ENCODE measurements at places on chromosomes 12 and 14.

DNA sequence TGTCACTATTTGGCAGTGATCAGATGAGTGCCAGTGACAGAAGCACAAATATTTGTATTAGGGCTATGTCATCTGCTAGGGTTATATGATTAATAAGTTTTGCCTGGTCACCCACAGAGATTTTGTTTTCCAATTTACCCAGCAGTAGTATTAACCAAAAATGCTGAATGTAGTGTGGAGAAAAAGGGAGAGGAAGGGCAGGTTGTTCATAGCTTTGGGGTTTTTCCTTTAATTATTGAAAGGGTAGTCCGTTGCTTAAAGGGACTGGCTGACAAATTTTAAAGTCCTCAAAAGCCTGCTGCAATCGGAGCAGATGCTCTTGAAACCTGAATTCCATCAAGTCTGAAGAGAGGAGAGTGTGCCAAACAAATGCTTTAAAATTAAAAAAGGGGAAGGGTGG, 237.9 kb upstream of the CCDC196 start:
- no peak for DNase-seq

DNA sequence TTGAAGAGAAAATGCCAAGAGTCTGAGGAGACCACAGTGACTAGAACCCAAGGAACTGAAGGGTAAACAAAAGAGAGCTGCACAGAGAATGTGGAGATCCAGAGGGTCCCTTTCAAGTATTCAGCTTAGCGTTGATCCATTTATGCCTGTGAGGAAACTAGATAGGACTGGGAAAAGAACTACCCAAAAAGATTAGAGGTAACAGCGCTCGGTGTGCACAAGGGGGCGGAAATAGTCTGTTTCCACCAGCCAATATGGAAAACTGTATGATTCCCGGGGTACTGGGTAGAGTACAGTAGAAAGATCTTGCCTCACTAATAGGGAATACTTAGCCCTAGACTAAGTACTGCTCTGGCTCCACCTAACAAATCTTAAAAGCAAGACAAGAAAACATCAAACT, 135.5 kb downstream of the DPF3 start:
- DNase-seq, result no peak

GRCh38 chr12:42090899-42091298, 53.8 kb downstream of the GXYLT1 start:
- DNase-seq, result no peak

DNA sequence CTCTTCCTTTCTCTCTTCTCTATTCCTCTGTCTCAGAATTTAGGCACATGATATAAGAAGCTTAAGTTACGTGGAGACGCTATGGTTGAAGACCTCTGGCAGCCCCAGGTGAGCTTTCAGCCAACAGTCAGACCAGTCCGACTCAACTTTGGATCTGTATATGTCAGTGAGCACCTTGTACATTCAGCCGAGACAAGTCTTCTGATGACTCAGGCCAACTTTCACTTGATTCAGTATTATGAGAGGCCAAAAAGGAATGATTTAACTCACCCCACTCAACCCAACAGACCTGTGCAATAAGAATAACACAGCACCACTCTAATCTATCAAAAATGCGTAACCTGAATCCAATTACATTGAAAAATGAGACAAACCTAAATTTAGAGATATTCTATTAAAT, 47.5 kb upstream of the FOXG1 start:
- no peak for DNase-seq

GRCh38 chr14:21101802-21102413, 1.0 kb downstream of the TMEM253 start:
- peak; percentile 76 for DNase-seq

DNA sequence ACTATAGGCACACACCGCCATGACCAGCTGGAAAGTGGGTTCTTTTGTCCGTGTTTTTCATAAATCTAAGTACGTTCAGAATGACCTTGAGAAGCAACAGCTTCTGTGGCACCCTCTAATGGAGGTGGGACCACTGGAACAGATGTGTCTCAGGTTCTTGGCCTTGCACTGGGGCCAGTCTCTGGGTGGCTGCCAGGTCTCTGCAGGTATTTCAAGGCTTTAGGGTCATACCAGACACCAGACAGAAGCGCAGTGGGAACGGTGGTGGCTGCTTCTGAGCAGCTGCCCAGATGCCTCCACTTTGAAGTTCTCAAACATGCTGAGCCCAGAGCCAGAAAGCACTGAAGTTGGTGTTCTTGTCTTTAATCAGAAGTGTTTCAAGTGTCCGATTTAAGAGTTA, 75.0 kb upstream of the RBM19 start:
- DNase-seq, result no peak

- no peak for DNase-seq
Observed at GRCh38 chr14:68726093-68726695, 66.7 kb downstream of the ZFP36L1 start.

DNA sequence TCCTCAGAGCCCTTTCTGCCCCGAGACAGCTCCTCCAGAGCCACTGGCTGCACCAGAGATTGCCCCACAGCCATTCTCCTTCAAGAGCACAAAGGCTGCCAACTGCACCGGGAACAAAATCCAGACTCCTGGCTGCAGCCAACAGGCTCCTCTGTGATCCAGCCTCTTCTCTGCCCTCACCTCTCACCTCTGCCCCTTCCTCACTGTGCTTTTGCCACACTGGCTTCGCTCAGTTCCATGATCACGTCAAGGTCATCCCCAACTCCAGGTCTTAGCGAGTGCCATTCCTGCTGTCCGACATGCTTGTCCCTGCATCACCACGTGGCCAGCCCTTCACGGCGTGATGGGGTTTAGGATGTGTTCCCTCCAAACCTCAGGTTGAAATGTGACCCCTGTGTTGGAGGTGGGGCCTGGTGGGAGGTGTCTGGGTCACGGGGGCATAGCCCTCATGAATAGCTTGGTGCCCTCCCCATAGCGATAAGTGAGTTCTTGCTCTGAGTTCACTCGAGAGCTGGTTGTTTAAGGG, 149.3 kb downstream of the PIWIL1 start:
- DNase-seq, result no peak

- DNase-seq, result no peak
Observed at GRCh38 chr14:89451229-89451628, 34.2 kb upstream of the FOXN3 start.

Data from islet precursor cell (in vitro differentiated cells).